H1 (cell line): ENCODE measurements at places on chromosomes 4 and X. TPM values are rescaled to one million over a fixed set of nuclear protein-coding genes. Genes with fewer than 3 reads are reported as not detected.

DNA sequence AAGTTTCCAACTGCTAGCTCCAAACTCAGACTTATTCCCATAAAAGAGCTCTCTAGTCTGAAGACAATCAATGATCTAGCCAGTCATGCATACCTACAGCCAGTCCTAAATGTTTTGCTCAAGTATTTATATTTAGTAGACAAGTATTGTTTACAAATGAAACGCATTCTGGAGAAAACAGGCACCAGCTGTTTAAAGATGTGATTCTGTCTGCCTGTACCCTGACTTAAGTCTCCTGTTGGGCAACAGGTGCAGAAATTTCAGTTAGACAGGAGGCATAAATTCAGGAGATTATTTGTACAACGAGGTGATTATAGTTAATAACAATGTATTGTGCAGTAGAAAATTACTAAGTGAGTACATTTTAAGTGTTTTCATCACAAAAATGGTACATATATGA lies 28.9 kb downstream of the LNX1 start:
- no peak for DNase-seq

GRCh38 chrX:345020-345925 lies 26.7 kb upstream of the GTPBP6 start:
- DNase-seq, result peak; percentile 40

Gene GAGE12H
- total RNA-seq, result not detected in 2 replicates

Gene RBM47
- total RNA-seq, result 73.1 and 78.9 TPM in 2 replicates

DNA sequence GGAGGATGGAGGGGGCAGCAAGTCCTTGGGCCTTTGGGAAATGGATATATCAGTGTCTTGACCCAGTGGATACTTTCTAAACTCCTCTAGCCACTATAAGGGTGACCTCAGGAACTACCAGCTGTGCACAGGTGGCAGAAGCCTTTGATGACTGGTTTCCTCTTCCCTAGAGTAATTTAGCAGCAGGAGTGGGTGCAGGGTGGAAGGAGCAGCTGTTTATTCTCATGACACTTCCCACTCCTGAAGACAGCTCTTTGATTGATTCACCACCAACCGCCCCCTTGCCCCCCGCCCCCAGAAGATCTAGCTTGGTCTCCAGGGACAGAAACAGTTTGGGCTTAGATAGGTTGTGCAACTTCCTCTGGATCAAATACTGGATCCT lies 63.0 kb downstream of the GPC3 start:
- no peak for DNase-seq

DNA sequence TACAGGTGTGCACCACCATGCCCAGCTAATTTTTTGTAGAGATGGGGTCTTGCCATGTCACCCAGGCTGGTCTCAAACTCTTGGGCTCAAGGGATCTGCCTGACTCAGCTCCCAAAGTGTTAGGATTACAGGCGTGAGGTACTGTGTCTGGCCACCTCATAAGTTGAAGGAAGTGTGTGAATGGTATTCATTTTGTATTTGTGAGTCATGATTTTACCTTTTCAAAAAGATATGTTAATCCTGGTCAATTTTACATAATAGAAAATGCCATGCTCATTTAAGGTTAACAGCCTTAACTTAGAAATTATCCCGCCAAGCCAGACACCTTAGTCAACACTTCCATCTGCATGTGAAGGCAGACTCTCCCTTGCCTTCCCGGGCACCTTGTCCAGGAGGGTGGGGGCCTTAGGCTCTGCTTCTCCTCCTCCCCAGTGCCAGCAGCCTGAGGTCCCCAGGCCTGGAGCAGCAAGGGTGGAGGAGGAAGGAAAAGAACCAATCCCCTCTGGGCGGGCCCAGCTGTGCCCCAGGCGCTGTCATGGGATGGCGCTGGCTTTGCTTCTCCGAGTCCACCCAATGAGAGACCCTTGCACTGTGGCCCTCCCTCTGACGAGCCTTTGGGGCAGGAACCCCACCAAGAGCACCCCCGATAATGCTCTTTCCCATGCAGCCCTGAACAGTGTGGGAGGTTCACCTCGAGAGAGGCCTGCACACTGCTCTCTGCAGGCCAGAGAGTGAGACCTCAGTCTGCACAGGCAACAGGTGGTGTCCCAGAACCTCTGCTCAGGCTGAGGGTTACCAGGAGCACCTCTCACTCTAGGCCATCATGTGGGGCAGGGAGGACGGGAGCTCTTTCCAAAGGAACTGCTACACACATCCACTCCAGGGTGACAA lies 37.3 kb downstream of the RNF212 start:
- no peak for DNase-seq

- no peak for DNase-seq
These were observed 148.6 kb upstream of the FMR1 start for GRCh38 chrX:147763131-147763530.

Gene FGF5
- not detected in 2 replicates for total RNA-seq

Gene HTRA3
- total RNA-seq, result 2.9 and 3.2 TPM in 2 replicates

GRCh38 chr4:57719456-57719855 lies 609.3 kb upstream of the IGFBP7 start:
- DNase-seq, result no peak

- DNase-seq, result no peak
These were observed 194.4 kb upstream of the CPEB2 start for GRCh38 chr4:14807856-14808255.

DNA sequence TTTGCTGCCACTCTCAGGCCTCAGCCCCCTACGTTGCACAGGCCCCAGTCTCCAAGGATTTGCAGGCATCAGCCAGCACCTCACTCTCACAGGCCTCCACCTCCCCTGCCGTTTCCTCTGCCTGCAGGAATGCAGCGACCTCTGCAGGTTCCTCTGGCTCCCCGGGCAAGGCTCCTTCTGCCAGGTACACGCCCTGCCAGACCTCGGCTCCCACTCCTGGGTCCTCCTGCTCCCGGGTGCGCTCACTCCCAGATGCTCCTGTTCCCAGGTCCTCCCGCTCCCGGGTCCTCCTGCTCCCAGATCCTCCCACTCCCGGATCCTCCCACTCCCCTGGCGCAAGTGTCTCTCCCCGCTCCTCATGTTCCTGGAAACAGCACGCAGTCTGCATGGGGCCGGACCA lies 144.4 kb upstream of the RADX start:
- DNase-seq, result peak; percentile 57

GRCh38 chrX:149647505-149647904 lies 15.9 kb upstream of the TMEM185A start:
- DNase-seq, result no peak

- DNase-seq, result no peak
These were observed 120.3 kb upstream of the ATXN3L start for GRCh38 chrX:13440176-13440575.

DNA sequence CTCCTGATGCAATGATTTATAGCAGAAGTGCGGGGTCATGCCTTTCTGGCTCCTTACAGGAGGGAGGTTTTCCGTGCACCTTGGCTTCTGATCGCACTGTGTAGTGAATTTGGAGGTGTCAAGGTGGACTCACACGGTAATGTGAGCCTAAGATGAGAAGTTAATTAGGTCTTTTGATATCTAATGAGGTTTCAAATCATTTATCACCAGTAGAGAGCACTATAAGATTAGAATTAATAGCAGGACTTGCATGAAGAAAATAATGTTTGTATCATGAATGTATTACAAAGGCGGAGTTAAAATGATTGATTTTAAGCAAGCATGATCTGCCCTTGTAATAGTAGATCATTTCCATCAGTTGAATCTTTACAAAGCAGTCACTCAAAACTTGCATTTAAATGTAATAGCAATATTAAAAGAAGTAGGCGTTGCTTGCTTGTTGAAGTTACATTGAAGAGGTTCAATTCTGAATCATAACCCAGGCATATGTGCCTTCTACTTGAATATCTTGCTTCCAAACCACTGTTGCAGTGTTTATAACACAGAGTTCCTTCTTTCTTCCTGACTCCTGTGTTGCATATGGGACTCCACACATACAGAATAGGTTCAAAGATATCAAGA lies 152.1 kb downstream of the FMR1NB start:
- no peak for DNase-seq

- DNase-seq, result no peak
These were observed 63.2 kb downstream of the SLC9A6 start for GRCh38 chrX:136048446-136048845.

DNA sequence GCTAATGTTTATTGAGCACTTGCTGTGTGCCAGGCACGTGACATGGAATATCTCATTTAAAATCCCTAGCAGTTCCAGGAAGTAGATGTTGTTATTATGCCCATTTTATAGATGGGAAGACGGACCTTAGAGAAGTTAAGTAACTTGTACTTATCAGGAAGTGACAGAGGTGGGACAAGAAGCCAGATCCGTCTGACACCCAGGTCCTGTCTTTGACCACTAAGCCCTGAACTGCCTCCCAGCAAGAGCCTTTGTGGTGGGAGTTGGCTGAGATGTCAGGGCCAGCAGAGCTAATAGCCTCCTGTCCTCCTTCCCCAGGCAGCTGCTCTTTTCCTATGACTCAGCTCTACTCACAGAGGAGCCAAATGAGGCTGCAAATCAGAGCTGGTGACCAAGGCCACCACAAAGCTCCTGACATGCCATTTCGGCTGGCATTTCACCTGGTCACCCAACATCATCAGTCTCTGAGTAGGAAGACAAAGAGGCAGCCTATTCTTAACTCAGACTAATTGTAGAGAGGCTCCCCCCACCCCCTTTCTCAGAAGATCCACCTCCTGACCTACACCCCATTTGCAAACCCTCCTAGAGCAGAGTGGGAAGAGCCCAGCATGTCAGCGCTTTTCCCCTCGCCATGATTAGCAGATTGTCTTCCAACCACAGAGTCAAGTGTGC lies 175.1 kb upstream of the KIT start:
- DNase-seq, result no peak

DNA sequence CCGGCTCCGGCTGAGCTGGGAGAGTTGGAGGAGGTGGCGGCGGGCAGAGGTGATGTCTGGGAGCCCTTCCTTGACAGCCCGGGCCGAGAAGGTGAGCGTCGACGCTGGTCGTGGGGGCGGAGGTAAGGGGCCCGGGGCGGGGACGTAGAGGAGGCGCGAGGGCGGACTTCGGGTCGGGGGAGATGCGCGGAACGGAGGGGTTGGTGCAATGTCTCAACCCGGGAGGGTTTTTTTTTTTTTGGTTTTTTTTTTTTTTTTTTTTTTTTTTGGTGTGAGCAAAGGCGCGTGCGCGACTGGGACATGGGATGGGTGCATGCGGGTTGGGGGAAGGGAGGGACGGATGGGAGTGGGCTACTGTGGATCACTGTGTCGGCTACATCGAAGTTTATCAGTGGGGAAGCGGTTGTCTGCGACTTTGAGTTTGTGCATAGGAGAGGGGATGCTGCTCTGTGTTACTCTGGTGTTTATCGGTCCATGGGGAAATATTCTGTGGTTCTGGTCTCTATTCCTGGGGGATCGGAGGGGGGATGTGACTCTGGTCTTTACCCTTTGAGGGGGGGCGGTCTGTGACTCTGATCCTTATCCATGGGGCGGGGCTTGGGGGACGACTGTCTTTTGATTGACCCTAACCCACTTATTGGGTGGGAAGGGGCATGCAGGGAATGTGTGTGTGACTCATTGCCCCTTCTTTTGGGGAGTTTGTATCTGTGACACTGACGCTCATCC lies 537 bp downstream of the RBM10 start:
- no peak for DNase-seq

Gene PNMA6F
- total RNA-seq, result 0.15 and 0.22 TPM in 2 replicates

DNA sequence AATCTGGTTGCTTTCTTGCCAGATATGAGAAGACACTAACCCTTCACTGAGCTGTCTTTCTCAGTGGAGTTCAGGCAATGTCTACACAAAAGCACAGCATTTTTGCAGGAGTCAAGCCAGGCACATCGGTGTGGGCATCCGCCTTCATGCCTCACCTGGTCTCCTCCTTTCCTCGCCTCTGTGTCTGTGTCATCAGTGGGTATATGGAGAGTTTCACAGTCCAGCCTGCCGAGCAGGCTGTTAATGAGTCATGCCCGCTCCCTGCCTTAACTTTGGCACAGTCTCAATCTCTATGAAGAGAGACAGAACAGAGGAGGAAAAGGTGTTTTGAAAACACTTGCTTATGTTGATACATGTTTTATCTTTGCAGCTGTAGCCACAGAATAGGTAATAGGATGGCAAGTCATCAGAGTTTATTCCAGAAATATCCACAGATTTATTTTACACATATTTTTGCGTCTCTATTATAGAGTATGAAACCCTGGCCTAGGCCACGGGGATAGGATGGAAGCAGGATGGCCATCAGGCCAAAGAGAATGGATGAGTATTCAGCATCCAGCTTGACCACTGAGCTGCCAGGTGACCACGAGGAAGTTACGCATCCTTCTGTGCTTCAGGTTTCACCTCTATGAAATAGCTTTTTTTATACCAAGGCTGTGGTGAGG lies 32.8 kb upstream of the MAML3 start:
- DNase-seq, result no peak

- no peak for DNase-seq
These were observed 58.2 kb downstream of the BRWD3 start for GRCh38 chrX:80751456-80751855.

Gene BEX4
- total RNA-seq, result 45.1 TPM in 2 replicates

DNA sequence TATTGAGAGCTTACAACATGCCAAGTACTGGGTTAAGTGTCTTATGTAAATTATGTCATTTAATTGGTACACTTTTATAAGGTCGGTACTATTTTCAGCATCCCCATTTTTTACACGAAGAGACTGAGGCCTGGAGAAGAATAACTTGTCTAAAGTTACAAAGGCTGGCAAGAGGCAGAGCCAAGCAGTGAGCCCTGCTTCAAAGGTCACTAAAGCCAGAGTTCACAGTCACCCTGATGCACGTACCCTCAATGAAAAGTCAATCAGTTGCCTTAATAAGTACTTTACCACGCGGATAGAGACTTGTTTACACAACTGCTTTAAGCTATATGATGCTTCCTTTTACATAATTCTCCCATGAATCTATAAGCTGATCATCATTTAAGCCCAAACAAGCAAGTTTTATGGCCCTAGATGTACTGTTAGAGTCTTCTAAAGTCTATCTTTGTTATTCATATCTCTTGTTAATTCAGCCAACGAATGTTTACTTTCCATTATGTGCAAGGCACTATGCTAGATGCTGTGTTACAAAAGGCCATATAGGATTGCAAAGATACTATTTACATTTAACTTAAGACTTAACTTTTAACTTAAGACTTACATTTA lies 57.4 kb downstream of the SEL1L3 start:
- DNase-seq, result no peak

DNA sequence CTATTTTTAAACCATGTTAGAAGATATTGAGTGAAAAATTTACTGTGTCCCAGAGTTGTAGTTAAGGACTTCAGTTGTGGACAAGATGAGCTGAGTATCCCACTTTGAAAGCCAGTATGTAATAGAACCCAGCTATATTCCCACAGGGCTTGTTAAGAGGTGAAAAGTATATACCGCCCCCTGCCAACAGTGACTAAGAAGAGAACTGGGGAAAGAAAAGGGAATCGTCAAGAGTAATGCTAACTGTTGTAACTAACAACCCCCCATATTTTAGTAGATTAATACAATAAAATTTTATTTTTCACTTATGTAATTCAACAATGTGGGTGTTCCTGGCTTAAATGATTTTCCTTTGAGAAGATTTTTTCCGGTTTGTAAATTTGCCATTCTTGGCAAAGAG lies 250.4 kb upstream of the GIMD1 start:
- no peak for DNase-seq

GRCh38 chrX:46739736-46740135 lies 19.2 kb downstream of the SLC9A7 start:
- DNase-seq, result no peak
